ENCODE measurements at places on chromosomes 6 and 20.

- no peak for DNase-seq
Measured at GRCh38 chr6:131014080-131014776, 48.8 kb downstream of the EPB41L2 start.

DNA sequence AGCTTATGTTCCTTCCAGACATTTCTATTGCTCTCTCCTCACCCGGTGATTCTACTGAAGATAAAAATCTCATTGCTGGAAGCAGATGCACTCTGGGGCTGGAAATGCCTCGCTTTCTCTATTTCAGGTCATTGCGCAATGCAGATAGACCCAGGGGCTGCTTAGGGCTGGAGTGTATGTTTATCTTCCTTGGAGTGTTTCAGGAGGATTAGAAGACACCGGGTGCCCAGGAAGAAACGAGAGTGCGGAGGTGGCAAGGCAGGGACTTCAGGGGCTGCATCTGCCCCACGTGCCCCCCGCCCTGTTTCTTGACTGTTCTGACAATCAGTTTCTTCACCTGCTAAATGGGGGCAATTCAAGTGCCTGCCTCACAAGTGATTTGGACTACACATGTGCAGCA lies 45.6 kb upstream of the IYD start:
- no peak for DNase-seq

DNA sequence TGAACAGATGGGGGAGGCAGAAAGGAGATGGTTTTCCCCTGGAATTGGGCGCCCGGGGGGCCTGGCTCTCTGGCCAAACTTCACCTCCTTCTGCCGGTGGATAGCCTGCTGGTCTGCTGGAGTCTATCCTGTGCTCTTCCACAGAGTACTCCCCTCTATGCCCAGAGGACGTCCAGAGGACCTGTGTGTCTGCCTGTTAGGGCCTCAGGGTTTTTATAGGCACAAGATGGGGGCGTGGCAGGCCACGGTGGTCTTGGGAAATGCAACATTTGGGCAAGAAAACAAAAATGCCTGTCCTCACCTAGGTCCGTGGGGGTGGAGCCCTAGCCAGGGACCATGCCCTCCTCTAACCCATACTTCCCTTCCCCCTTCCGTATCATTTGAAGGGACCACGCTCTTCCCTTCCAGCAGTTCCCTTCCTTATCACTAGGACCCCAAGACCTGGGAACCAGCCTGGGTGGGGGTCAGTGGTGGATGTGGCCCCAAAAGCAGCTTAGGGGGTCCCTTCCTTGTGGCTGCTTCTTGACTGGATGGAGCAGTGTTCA lies 53.6 kb upstream of the ZNF337 start:
- no peak for DNase-seq

DNA sequence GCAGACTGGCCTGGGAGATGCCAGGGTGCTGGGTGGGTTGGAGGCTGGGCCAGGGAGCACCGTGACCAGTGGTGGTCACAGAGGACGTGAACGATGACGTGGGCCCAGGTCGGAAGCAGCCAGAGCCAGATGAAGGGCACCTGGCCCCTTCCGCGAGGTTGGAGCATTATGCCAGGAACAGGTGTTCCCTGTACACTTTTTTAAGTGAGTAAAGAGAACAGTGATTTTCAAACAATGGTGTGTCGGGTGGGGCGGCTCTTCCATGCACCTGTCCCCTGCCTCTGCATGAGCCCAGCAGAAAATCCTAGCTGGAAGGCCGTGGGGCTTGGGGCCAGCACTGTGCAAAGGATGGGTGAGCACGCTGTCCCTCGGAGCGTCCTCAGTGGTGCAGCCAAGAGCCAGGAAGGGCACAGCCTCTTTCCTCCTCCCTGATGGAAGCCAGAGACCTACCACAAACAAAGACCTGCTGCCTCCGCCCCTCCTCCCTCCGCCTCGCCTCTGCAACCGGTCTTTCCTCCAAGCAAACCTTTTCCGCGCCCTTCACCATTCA lies 350.5 kb downstream of the ZFAND3 start:
- DNase-seq: no peak

DNA sequence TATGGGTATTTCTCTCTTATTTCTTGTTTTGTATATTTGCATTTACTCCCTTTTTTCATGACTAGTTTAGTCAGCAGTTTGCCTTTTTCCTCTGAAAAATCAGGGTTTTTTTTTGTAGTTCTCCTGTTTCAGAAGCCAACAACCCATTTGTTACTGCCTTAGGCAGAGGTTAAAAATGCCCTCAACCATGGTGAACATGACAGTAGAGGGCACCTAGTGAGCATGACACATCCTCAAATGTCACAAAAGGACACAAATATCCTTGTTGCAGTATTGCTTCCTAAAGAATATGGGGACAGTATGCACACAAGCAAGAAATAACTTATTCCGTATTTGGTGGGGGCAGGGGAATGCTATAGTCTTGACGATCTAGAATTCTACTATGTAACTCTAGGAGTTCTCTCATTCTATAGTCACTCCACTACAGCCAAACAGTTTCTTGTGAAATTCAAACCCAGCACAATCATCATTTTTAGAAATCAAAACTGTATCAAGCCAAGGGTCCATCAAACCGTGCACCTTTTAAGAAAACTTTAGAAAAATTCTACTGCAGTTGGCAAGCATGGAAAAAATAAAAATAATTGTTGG lies 47.0 kb downstream of the GOPC start:
- no peak for DNase-seq

DNA sequence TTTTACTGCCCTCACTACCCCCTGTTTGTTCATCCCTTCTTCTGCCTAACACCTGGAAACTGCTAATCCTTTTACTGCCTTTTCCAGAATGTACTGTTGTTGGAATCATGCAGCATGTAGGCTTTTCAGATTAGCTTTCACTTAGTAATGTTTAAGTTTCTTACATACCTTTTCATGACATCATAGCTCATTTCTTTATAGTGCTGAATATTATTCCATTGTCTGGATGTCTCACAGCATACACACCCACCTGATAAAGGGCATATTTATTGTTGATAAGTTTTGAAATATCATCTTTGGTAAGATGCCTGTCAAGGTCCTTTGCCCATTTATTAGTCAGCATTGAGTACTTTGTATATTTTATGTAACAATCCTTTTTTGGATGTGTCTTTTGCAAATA lies 588.2 kb upstream of the NRSN1 start:
- no peak for DNase-seq

DNA sequence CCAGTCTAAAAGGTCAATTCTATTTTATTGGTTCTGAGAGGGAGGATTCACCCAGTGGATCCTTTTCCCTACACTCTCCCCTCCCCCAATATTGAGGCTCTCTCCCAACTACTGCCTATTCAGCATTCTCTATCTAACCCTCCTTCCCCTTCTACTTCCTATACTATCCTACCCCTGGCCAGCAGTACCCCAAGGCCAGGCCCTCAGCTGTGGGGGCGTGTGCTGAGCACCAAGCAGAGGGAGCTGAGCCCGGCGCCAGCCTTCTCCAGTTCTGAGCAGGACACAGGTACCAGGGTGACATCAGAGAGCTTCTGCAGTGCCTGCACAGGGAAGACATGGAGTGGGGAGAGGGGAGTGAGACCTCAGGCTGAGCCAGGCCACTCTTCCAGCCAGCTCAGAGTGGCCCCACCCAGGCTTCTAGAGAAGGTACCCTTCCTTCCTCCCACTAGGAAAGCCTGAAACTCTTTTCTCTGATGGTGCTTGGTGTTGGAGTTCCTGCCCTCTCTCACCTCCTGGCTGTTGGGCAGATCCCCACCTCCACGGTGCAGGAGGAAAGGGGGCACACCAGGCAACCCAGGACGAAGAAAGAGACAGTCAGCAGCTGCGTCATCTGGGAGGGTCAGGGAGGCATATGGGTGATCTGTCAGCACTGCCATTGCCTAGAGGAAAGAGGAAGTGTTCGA lies 1.9 kb downstream of the DDAH2 start:
- DNase-seq: no peak

DNA sequence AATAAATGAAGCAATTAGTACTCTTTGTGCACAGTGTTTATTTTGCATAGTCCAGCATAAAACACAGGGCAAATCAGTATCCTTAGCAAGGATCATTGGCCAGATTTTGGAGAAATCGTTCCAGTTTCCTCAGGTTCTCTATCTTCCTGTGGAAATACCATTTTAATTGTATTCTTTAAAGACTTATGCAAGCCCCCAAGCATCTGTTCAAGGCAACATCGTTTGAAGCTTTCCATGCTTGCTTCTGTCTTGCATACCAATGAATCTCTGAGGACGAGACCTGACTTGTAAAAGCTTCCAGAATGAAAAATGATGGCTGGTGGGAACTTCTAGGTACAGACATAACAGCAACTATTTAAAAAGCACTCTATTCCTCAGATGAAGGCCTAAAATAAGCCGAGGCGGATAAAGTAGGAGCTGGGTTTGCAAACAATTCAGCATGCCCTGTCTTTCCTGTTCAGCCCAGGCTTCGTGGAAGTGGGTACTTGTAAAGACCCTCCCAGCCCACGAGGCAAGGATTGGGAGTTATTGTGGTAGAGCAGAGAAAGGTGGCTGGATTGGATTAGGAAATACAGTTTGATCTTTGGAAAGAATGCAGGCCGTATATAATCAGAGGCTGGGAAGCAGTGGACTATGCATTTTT lies 21.6 kb downstream of the NRSN1 start:
- no peak for DNase-seq

DNA sequence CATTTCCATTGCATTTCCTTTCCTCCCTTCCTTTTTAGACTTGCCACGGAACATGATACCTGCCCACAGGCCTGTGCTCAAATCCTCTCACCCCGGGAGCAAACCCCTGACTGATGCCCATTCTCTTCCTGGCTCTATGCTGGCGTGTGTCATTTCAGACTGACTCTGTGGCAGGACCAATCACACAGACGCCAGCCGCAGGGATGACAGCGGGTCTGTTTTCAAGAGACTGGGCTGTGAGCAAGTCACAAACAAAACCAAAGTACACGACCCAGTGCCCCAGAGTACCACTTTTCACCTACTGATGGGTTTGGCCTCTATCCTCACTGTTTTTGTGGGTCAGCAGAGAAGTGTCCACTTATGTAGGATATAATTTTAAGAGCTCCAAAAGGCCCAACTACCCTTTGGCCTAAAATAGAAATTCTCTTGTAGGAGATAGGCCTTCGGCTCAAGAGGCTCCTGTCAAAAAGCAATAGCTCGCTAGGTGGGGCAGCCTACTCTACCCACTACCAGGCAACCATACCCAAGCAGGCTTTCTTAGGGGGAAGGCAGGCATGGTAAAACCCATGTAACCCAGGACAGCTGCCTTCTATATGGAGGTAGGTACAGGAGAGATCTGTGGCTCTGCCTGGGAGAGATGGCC lies 215.7 kb downstream of the CDC5L start:
- no peak for DNase-seq

GRCh38 chr20:63544958-63545516 lies 2.5 kb downstream of the SRMS start:
- DNase-seq: no peak

DNA sequence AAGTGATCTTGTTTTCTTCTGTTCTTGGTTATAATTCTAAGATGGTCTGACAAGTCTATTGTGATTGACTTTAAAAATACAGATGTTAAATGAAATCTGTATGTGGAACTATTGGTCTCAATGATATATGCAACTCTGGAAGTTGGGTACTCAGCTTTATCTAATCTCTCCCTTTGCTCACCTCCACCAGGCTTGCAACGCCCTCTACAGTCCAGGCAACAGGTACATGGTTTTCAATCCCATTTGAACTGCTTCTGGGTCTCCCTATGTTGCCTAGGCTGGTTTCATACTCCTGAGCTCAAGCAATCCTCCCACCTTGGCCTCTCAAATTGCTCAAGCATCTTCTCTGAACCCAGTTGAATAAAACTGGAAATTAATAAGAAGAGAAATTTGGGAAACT lies 25.6 kb upstream of the HLA-DQB1 start:
- peak; percentile 55 for DNase-seq

GRCh38 chr20:24877652-24878051 lies 71.4 kb upstream of the CST7 start:
- DNase-seq: no peak

DNA sequence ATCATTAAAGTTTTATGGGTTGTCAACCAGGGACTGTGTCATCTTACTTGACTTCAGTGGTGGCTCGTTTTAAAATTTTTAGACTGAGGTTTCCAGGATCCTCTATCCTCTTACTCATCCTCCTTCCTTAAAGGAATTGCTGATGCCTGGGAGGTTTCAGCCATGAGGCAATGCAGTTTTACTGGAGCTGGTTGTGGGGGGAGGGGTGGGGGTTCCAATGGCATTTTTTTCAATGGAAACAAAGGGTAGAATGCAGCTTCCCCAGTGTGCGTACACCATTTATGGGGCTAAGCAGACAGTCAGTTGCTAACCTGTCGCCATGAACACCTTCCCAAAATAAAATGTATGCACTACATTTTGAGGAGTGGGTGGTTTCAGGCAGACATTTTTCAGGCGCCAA lies 88.0 kb downstream of the METTL24 start:
- DNase-seq: no peak

GRCh38 chr6:140245296-140246040 lies 871.0 kb upstream of the CITED2 start:
- no peak for DNase-seq

DNA sequence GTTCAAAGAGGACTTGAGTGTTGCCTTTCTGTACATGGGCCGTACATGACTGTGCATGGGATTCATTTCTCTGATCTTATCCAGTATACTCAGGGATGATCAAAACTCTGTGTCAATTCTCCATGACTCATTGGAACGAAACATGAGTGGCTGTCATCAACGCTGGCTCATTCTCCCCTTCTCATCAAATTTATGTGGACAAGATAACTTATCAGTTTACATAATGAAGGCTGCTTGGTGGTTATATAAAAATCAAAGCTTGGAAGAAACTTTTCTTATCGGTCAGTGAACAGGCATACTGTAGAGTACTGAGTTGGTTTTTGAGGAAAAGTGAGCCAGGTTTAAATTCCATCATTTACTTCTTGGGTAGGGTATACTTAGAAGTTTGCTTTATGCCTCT lies 24.9 kb downstream of the CRISP1 start:
- DNase-seq: no peak

DNA sequence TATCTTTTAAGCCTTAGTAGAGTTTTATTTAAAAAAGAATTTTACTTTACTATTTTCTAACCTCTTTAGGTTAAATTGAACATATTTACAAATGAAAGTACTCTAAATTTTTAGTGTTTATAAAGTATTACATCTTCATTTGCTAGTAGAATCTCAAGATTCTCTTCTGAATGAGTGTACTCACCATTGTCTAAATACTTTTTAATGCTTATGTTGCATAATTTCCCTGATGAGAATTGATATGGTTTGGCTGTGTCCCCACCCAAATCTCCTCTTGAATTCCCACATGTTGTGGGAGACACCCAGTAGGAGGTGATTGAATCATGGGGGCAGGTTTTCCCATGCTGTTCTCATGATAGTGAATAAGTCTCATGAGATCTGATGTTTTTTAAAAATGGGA lies 53.6 kb downstream of the VIP start:
- DNase-seq: no peak

GRCh38 chr6:141488488-141488887 lies 644.2 kb upstream of the GJE1 start:
- no peak for DNase-seq

DNA sequence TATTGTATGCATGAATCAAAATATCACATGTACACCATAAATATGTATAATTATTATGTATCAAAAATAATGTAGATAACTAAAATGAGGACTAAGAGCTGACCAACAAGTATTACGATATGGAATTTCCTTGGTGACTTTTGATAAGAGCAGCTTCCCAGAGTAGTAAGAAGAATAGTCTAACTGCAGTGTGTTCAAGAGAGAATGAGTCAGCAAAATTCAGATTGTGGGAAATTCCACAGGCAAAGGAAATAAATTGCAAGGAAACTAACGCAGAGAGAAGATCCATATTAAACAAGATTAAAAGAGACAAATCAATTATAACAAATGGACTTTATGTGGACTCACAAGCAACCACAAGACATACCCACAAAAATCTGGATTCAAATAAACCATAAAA lies 26.4 kb downstream of the FRK start:
- DNase-seq: no peak

GRCh38 chr6:2203264-2203663 lies 42.1 kb downstream of the GMDS start:
- DNase-seq: no peak
